Tibial nerve (tissue), 4 donors: ENCODE measurements at places on chromosomes 16 and 17.
A peak's percentile ranks its signal among the peaks of the same experiment; 100 is the strongest.

GRCh38 chr17:29565643-29566472, 979 bp downstream of the ABHD15 start:
- H3K36me3 ChIP-seq = peaks cover 6% of the 10 kb centered on the region
- H3K27ac ChIP-seq = peak overlapping the region; percentile 90
- H3K4me3 ChIP-seq = peak overlapping the region; percentile 39
- peaks cover 23% of the 10 kb centered on the region for H3K4me1 ChIP-seq

DNA sequence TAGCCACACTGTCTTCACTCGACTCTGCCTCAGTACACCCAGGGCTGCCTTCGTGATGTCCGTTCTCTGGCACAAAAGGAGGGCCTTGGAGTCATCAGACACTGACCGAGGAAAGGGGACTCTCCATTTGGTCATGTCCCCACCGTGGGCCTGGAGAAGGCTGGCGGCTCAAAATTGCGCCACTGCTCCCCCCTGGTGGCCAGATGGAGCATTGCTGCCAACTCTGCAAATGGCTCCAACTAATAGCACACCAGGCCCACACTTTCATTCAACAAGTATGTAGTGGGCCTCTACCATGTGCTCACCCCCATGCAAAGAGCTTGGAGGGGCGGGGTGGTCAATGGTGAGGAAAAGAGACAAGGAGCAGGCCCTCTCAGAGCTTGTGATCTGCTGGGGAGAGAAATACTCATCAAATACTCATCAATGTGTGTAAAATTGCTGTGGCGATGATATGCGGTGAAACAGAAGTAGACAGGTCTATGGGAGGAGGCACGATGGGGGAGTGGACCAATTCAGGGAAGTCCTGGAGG, 5.2 kb upstream of the GRIN2C start:
- H3K4me3 ChIP-seq = no peak overlapping the region
- no peak overlapping the region for H3K27ac ChIP-seq
- H3K4me1 ChIP-seq = no peaks in the 10 kb centered on the region
- DNase-seq = peak; percentile 88

- no peak for DNase-seq
- H3K27ac ChIP-seq = no peak overlapping the region
- no peaks in the 10 kb centered on the region for H3K4me1 ChIP-seq
These were observed 21.9 kb downstream of the CPPED1 start for GRCh38 chr16:12781777-12782176.

DNA sequence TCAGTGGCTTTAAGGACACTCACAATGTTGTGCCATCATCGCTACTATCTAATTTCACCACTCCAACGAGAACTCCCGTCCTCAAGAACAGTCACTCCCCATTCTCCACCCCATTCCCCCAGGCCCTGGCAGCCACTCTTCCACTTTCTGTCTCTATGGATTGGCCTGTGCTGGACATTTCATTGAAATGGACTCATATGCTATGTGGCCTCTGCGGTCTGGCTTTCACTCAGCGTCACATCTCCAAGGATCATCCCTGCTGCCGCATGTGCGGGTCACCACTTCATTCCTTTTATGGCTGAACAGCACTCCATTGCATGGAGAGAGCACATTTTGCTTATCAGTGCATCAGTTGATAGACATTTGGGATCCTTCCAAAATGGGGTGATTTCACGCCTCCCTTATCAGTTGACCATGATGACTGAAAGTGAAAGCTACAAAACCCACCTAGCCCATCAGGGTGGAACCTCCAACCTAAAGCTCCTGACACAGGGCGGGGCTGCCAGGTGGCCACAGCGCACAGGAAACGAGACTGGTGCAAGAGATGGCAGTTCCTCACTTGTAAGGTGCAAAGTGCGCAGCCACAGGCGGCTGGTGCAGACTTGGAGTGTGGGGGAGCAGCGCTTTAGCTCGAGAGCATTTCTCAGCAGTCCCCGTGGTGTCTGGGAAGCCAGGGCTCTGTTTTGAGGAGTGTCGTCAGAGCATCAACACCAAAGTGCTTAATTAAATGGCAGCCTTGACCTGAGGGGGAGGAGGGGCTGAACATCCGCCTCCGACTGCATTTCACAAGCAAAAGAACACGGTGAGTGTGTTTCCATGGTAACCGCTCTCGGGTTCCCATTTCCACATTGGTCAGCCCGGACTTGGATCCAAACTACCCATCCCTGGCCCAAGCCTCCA, 23.8 kb downstream of the COTL1 start:
- H3K36me3 ChIP-seq = no peaks in the 10 kb centered on the region
- no peaks in the 10 kb centered on the region for H3K27me3 ChIP-seq
- peaks cover 38% of the 10 kb centered on the region for H3K4me1 ChIP-seq
- H3K27ac ChIP-seq = peak overlapping the region; percentile 86

DNA sequence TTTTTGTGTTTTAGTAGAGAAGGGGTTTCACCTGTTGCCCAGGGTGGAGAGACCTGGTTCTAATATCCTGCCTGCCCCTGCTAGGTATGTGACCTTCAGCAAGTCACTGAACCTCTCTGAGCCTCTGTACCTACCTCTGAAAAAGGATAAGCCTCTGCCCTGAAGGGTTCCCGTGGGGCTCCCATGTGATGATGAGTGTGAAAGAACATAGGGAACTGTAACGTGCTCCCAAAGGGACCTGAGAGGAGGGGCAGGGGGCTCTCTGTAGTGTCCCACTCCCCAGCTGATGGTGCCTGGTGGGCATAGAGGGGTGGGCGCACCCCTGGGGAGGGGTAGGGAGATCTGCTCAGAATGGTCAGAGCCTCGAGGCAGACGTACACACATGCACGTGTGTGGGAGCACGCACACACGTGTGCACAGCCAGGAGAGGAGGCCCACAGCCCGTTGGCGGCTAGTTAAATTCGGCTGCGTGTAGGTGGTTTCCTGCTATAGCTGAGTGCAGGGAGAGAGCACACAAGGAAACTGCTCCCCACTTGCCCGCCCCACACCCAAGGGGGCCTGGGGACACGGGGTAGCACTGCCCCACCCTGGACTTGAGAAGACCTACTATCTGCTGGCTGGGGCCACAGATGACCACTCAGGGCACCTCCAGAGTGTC, 6.7 kb downstream of the KCNH4 start:
- H3K4me3 ChIP-seq = no peak overlapping the region
- no peak for DNase-seq
- no peaks in the 10 kb centered on the region for H3K4me1 ChIP-seq
- H3K27me3 ChIP-seq = no peaks in the 10 kb centered on the region
- no peak overlapping the region for H3K27ac ChIP-seq

DNA sequence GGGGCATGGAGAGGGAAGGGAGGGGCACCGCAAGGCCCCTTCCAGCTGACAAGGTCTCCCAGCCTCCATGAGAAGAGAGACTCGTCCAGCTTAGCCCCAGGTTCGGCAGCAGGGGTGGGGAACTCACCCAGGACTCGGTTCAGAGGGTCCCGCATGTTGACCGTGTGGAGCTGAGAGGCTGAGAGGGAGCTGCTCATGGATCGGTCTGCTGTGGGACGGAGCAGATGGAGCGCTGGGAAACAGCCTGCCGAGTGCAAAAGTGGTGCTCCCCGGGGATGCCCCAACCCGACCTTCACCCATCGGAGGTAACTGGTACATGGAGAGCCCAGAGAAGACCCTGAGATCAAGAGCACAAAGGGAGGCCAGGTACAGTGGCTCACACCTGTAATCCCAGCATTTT, 4.9 kb downstream of the CSF3 start:
- no peak overlapping the region for H3K27ac ChIP-seq
- H3K27me3 ChIP-seq = no peaks in the 10 kb centered on the region
- DNase-seq = no peak
- H3K4me3 ChIP-seq = no peak overlapping the region
- peaks cover 66% of the 10 kb centered on the region for H3K36me3 ChIP-seq
